ENCODE measurements at places on chromosomes 11 and 22. TPM values are rescaled to one million over a fixed set of nuclear protein-coding genes. Genes with fewer than 3 reads are reported as not detected.

PELI3 gene
- 2.4 TPM for total RNA-seq

TEX54 gene
- not detected for total RNA-seq

CPT1B gene
- 6.8 TPM for total RNA-seq

CTSF gene
- total RNA-seq = 31.8 TPM

CFAP300 gene
- total RNA-seq = not detected

GRIA4 gene
- total RNA-seq = not detected

TRIM29 gene
- 0.06 TPM for total RNA-seq

UPK3A gene
- total RNA-seq = not detected

PATE2 gene
- not detected for total RNA-seq

MS4A15 gene
- not detected for total RNA-seq

KCNQ1OT1 gene
- 0.32 TPM for total RNA-seq

OR52A1 gene
- not detected for total RNA-seq

CATSPER1 gene
- 0.16 TPM for total RNA-seq

TRIOBP gene
- total RNA-seq = 85.0 TPM

NCF4 gene
- total RNA-seq = not detected

DKK3 gene
- 408 TPM for total RNA-seq

Data from bladder microvascular endothelial cell (primary cell).